NCI-H1436 (cell line): ENCODE measurements at places on chromosomes 6 and 20.

DNA sequence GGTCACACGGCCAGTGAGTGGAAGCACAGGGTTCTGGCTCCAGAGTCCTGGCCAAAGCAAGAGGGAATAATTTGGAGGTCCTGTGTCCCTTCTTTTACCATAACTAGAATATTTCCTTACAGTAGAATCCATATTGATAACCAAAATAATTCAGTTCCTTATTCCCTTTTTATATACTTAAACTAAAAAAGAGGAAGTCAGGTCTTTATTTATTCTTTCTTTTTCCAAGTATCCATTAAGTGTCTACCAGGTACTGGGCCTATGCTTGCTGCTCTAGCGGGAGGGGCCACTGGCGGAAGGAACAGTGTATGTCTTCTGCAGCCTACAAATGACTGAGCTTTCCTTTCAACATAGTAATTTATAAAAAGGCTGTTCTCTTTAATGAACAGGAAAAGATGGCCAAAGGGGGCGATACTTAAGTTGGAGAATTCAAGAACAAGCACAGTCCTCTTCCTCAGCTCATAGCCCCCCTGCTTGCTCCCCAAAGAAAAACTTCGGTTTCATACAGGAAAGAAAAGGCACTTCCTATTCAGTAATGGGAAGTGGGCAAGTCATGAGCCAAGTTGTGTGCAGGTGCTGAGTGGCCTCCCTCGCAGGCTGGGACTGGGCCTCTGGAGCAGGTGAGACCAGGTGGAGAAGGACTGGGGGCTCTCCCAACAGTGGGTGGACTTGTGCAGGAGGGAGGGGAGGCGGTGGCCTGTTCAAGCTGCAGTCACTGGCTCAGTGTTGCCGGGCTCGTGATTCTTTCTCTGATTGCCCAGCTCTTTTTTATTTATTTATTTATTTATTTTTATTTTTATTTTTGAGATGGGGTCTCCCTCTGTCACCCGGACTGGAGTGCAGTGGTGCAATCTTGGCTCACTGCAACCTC, 110.9 kb downstream of the ARMC2 start:
- no peak for DNase-seq

DNA sequence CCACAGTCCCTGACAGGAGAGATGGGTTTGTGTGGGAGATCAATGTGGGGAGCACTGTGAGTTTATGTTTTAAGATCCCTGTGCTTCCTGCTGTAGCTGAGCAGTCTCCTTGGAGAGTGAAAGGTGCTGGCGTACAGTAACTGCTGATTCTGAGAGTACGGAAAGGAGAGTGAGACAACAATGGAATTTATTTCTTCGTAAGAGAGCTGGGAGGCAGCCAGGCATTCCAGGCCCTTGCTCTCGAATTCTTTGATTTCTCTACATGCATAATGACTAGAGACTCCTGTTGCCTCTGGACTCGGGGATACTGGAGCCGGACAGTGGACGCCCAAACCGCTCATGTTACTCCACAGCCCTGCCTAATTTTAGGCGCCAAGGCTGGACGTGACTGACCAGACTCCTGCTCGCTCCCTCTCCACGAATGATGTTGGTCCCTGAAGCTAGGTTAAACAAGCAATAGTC, 131.0 kb upstream of the PHACTR1 start:
- DNase-seq: no peak

DNA sequence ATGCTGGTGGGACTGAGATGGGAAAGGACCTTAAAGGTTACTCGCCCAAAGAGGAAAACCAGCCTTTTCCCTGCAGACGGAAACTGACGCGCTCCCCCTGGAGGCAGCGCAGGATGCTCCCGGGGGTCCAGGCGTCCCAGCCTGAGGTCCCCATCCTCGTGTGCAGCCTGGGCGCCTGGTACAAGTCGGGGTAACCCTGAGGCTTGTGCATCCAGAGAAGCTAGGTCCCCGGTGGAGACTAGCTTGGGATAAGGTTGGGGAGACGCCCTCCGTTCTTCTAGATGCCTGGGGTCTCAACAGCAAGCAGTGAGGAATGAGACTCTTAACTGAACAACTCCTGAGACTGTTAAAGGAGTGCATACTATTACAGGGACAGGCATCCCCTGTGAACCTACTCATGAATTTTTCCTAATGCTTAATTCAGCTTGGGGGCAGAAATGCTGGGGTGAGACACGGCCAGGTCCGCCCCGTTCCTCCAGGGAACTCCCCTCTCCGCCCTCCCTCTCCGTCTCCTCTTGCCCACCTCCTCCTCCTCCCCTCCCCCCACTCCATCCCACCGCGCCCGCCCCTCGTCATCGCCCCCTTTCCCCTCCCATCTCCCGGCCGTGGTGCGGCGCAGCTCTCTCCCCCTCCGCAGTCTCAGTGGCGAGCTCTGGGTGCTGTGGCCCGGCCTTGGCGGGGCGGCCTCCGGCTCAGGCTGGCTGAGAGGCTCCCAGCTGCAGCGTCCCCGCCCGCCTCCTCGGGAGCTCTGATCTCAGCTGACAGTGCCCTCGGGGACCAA, at the start of gene PRSS35:
Gene PRSS35 (plus strand): TSS at position 634 of the 781 bp plus-strand sequence. CDS start 10,908 bp downstream, outside the sequence.
- peak; percentile 9 for DNase-seq

- no peak for DNase-seq
These were observed 172.6 kb downstream of the CD83 start for GRCh38 chr6:14290041-14290771.

- no peak for DNase-seq
These were observed 178.2 kb downstream of the HDGFL1 start for GRCh38 chr6:22747571-22747970.

DNA sequence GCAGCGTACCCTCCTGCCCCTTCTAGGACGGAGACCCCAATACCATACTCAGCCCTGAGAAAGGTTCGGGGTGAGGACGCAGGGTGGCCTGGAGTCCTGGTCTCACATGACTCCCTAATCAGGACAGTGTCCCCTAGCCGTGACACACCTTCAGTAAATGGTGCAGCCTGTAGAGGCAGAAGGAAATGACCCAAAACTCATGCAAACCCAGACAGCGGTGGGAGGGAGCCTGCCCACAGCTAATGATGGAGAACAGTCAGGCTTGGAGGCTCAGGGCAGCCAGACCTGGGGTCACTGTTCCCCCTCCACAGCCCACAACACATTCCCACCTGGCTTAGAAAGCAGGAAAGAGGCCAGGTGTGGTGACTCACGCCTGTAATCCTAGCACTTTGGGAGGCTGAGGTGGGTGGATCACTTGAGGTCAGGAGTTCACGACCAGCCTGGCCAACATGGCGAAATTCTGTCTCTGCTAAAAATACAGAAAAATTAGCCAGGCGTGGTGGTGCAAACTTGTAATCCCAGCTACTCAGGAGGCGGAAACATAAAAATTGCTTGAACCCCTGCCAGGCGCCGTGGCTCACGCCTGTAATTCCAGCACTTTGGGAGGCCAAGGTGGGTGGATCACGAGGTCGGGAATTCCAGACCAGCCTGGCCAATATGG, 8.8 kb upstream of the HMGA1 start:
- no peak for DNase-seq

DNA sequence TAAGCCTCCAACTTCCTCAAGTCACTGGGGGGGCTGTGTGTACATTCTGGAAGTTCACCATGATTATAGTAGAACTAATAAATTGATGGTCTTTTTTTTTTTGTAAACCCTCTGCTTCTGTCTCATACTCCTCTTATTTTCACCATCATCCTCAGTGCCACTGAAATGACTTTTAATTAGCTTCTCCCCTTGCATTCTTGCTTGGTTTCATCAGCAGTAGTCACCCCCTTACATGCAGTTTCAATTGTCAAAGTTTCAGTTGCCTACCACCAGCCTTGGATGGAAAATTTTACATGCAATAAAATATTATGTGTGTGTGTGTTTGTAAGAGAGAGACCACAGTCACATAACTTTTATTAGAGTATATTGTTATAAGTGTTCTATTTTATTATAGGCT, 175.8 kb upstream of the BMP5 start:
- DNase-seq: no peak

- no peak for DNase-seq
These were observed 57.9 kb downstream of the ELOVL5 start for GRCh38 chr6:53290537-53291510.
